ENCODE measurements at places on chromosomes 2 and 18. TPM values are rescaled to one million over a fixed set of nuclear protein-coding genes. Genes with fewer than 3 reads are reported as not detected.

Gene MAP2
- 11.1 TPM for polyA plus RNA-seq

DNA sequence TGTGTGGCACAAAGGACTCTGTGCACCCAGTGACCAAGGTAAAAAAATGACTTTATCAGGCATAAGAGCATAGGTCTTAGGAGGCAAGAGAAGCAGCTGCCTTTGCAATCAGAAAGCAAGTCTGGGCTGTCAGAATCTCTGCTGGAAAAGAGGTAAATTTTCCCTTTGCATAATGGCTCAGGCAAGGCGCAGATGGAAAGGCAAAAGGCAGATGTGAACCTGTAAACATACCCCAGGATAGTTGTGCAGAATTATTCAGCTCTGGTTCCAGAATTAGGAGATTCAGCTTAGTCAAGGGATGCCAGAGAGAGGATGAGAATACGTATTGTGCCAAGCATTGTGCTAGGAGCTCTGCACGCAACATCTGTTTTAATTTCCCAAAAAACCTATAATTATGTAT, 258.7 kb downstream of the CLIP4 start:
- DNase-seq: no peak

- no peak for DNase-seq
These were observed 43.6 kb downstream of the SETBP1 start for GRCh38 chr18:44724105-44724778.

DNA sequence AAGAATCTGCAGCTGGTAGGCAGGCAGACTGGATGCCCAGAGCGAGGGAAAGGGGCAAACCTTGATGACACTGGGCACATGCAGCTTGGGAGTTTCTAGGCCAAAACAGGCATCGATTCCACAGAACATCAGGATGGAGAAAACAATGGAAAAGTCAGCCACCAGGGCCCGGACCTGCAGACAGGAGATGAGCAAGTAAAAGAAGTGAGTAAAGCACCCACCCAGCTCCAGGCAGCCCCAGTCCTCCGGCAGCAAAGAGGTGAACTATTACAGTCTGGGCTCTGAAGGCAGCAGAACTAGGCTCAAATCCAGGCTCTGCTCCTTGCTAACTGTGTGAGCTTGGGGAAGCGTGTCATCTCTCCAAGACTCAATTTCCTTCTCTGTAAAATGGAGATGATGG, 36.6 kb downstream of the MTHFD2 start:
- DNase-seq: no peak

Gene CBLN2
- polyA plus RNA-seq: 0.37 TPM

Gene ABHD1
- polyA plus RNA-seq: 3.3 TPM

All from SK-N-SH (cell line).